ENCODE measurements at places on chromosomes 7 and 10.
A peak's percentile ranks its signal among the peaks of the same experiment; 100 is the strongest.

DNA sequence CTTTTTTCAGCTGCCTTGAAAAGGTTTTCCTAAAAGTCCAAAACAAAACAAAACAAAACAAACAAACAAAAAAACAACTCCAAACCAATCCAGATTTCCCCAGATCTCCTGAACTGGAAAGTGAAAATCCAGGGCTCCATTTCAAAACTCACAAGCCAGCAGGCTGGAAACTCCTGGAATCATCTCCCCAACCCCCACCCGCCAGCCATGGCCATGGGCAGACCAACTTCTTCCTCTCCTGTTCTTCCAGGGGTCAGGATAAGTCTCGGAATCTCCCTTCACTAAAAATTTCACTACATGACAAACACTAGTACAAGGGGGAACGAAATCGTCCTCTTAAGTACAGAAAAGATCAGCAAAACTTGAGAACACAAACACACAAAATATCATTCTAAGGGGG is 40.4 kb downstream of the GNA12 start:
- DNase-seq: no peak

DNA sequence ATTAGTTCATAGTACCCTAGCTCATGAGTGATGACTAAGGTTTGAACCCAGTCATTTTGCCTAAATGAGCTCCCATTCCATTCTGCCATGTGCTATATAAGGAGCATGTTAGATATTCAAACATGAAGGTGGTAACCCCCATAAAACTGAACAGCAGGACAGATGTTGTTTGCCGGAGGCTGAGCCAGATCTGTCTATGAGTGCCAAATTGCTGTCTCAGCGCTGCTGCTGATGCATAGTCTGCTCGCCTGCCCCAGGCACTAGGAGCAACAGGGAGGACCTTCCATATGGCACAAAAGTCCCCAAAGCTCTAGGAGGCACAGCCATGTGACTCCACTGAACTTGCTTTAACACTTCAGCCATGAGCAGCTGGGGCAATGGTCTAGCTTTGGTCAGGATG is 466.0 kb upstream of the GHITM start:
- DNase-seq: no peak

- peak; percentile 97 for DNase-seq
Observed at GRCh38 chr7:44235582-44236332, 35.0 kb downstream of the YKT6 start.

DNA sequence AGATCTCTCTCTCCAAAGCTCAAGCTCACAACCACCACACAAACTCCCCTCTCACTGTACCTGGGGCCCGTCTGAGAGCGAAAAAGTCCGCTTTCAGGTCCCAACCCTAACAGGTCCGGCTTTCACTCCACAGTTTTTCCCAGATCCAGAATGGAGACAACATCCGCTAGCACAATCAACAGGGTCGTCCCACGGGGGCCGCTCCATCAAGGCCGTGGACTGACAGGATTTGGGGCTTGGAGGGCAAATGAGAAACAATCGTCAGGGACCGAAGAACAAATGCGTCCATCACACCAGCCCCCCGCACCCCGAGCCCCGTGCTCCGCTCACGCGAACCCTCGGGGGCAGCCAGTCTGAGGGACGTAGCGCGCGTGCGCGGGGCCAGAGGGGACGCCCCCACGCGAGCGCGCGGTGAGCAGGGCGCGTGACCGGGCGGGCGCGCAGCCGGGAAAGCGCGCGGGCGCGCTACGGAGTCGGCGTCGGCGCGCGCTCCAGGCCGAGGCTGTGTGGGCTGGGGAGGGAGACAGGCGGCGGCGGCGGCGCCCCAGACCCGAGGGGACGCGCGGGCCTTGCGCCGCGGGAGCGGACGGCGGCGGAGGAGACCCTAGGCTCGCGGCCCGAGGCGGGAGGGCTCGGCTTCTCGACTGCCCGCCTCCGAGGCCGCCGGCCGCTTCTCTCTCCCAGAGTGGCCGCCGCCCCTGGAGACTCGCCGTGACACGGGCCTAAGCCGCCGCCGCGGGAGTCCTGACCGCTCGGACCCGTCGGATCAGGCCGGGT is at the start of gene SLK:
Gene SLK, plus strand, starts transcription at position 470 of the 777 bp plus-strand sequence. CDS start 606 bp downstream, outside the sequence.
- peak; percentile 79 for DNase-seq

DNA sequence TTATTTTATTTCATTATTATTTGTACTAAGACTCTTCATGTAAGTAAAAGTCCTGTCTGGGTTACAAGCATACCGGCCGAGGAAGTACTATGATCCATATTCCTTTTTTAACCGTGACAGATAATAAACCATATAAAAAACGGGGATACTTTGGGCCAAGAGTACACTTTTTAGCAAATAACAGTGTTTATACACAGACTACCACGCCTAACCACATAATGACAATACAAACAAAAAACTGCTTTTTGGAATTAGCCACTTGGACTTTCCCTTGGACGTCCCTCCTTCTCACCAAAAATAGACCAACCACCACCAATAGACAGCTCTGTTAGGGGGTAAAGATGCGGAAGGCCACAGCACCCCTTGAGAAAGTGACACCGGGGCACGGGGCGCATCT is 800 bp downstream of the MINDY3 start:
- no peak for DNase-seq

- no peak for DNase-seq
Observed at GRCh38 chr10:84012831-84013458, 126.4 kb upstream of the GHITM start.

GRCh38 chr10:124217031-124217430 is 123.6 kb upstream of the CHST15 start:
- no peak for DNase-seq

GRCh38 chr10:44419790-44420549 is 35.1 kb upstream of the CXCL12 start:
- DNase-seq: no peak

DNA sequence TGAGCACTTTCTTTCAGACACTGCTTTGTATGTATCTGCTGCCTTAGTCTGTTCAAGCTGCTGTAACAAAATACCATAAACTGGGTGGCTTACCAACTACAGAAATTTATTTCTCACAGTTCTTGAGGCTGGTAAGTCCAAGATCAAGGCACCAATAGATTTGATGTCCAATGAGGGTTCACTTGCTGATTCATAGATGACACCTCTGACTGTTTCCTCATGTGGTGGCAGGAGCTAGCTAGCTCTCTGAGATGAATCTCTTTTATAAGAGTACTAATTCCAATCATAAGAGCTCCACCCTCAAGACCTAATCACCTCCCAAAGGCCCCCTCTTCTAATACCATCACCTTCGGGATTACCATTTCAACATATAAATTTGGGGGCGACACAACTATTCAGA is 76.6 kb upstream of the ADO start:
- no peak for DNase-seq

DNA sequence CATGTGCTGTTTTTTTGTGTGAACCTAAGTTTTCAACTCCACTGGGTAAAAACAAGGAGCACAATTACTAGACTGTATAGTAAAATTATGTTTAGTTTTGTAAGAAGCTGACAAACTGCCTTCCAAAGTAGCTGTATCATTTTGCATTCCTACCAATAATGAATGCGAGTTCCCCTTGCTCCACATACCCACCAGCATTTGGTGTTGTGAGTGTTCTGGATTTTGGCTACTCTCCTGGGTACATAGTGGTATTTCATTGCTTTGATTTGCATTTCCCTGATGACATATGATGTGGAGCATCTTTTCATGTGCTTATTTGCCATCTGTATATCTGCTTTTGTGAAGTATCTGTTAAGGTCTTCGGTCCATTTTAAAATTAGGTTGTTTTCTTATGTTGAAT is 178.2 kb downstream of the HIBADH start:
- no peak for DNase-seq

- DNase-seq: no peak
Observed at GRCh38 chr10:33064706-33065105, 106.7 kb upstream of the ITGB1 start.

GRCh38 chr7:129262324-129262723 is 37.5 kb downstream of the AHCYL2 start:
- no peak for DNase-seq

- no peak for DNase-seq
Observed at GRCh38 chr10:9766762-9767161, 1250.9 kb upstream of the CELF2 start.

GRCh38 chr7:129160161-129160905 is 15.8 kb downstream of the TSPAN33 start:
- DNase-seq: peak; percentile 65

- peak; percentile 8 for DNase-seq
Observed at GRCh38 chr7:77940647-77941046, 142.1 kb downstream of the PHTF2 start.

GRCh38 chr10:26543567-26544306 is 105.6 kb downstream of the APBB1IP start:
- DNase-seq: no peak

DNA sequence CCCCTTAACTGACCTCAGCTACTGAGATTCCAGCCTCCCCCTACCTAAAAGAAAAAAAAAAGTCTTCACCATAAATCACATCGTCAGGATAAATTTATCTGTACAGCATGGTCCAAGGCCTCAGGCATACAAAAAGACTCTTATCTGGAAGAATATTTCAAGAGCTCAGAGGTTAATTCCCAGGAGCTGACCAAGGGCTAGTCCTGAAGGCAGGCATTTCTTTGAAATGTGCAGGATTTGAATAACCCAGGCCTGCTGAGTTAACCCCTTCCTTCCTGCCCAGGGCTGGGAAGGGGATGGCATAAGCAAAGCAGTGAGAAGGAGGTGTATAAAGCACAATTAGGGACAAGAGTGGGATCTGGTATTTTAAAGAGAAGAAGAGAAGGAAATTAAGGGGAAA is 111.2 kb downstream of the RNLS start:
- DNase-seq: no peak

DNA sequence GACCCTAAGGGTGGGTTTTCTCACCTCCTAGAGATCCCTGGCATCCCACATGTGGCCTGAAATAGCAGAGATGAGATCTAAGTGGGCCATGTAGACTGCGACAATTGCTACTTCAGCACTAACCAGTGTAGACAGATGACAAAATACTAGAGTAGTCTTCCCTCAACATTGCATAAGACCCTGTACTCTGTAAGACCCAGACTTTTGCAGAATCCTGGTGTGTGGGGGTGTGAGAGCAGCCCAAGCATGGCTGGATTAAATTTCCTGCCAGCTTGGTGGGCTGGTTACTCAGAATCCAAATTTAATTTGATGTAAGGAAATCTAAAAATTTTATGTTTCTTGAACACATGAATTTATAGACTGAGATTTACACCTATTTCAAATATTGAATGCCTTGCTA is 88.3 kb downstream of the ZNF365 start:
- DNase-seq: no peak

DNA sequence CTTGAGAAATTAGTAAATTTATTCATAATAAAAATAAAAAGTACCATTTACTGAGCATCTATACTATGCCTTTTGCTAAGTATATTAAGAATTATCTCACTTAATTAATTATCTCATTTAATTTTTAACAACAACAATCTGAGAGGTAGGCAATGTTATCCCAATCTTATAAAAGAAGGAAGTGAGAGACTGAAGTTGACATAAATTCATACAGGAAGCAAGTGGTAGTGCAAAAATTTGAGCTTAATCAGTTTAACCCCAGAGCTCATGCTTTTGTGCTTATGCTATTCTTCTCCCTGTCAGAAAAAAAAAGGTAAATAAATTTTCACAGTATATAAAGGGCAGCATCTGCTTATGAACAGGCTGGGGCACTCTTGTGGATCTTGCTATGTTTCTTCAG is 2.7 kb upstream of the LIPF start:
- no peak for DNase-seq

GRCh38 chr10:86357676-86358075 is 8.9 kb downstream of the GRID1 start:
- DNase-seq: no peak

DNA sequence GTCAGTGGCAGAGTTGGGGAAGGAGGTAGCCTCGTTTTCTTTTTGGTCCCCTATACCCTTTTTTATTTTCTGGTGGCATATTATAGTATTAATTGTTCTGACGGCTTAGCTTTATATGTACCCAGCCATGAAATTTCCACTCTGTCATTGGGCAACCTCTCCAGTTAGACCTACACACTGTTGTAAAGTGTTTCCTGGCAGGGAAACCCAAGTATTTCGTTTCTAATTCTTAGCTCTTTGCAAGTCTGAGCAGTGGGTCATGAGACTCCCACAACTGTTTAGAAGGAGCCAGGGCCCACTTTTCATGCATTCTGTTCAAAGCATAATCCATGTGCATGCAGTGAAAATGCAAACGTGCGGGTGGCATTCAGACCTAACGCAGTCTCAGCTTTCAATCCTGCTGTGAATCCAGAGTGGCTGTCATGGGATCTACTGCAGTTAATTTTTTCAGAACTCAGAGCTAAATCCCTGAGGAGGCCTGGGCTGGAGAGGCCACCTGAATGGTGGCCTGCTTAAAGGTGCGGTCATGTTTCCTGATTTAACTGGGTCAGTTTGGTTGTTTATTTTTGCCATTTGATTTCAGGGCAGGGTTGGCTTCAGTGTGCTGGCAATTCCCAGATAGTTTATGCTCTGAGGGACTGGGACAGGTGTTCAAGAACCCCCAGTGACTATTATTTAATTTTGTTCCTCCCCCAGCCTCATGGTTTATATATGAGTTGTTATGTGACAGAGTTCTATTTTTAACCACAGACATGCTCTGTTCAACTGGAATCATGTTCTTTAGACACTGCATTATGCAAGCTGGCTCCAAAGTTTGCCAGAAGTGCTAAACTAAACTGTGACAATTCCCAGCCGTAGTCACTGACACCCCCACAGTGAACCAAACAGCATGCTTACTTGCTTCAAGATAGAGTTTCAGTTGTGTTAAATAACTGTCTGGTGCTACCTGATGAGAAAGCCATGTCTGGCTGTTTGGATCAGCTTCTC is 27.4 kb upstream of the SYPL1 start:
- DNase-seq: no peak

- DNase-seq: no peak
Observed at GRCh38 chr7:8149222-8149621, 112.7 kb downstream of the ICA1 start.

- DNase-seq: peak; percentile 93
Observed at GRCh38 chr7:108211382-108212201, 81.4 kb upstream of the LAMB4 start.

DNA sequence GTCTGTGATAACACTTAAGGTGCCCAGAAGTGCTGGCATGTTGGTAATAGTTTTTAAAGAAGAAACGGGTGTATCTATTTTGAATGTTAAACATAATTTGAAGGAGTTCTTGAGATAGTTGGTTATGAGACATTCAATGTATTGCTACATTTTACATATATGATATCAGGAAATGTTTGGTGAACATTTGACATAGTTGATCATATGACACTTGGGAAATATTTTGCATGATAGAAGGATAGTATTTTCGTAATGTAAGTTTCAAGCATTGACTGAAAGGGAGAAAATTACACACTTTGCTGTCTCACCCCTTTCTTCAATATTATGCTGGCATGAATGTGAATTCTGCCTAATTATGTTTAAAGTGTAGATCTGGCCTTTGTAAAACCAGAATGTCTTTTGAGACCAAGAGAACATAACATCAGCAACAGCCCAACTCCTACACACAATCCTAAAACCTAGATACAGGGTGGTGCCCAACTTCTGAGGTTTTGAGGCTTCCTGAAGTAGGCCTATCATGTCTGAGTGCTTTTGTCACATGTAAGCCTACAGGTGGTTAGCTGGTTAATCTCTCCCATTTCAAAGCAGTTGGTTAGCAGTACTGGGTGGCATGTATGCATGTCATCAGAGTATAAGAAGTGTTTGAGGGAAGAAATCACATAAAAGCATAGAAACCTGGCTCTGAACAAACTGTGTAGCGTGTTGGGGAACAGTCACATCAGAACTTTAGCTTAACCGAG is 2.1 kb downstream of the ADD3 start:
- DNase-seq: no peak
